ENCODE measurements at places on chromosomes 5 and 9. TPM values are rescaled to one million over a fixed set of nuclear protein-coding genes. Genes with fewer than 3 reads are reported as not detected.

GRCh38 chr9:120928483-120929228, 2.1 kb upstream of the TRAF1 start:
- peak; percentile 75 for DNase-seq

The THOC3 gene
- polyA plus RNA-seq, result 32.0 TPM

- no peak for DNase-seq
These were observed 32.9 kb downstream of the NXNL2 start for GRCh38 chr9:88567870-88568269.

DNA sequence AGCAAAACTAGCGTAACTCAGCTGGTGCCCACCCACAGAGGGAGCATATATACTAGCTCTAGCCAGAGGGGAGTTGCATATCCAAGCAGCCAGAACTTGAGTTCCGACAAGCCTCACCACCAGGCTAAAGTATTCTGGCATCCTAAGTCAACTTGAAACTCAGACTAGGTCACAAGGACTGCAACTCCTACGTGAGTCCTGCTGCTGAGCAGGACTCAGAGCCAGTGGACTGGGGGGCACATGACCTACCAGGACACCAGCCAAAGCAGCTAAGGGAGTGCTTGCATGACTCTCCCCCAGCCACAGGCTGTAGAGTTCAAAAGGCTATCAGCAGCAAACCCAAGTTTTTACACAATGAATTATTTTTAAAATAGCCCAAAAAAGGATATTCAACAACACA, 26.1 kb downstream of the SPDL1 start:
- no peak for DNase-seq

DNA sequence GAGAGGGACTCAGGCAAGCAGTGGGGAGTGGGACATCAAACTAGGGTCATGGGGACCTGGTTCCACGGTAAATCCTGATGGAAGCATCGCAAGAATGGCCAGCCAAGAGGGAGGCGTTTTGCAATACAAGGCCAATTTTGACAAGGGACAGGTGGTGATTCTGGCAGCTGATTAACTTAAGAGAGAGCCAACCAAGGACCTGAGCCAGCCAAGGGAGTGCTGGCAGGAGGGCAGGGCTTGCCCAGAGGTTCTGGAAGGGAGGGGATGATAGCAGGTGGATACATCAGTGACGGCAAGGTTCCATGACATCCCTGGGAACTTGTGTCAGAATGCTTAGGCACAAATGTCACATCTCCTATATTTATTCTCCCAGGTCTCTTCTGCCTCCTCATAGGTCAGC, 32.8 kb upstream of the PUM3 start:
- DNase-seq, result no peak

The GMCL2 gene
- not detected for polyA plus RNA-seq

- DNase-seq, result no peak
These were observed 147.8 kb downstream of the SLC24A2 start for GRCh38 chr9:19641046-19641445.

- DNase-seq, result no peak
These were observed 22.1 kb upstream of the FRMD3 start for GRCh38 chr9:83560169-83560826.

DNA sequence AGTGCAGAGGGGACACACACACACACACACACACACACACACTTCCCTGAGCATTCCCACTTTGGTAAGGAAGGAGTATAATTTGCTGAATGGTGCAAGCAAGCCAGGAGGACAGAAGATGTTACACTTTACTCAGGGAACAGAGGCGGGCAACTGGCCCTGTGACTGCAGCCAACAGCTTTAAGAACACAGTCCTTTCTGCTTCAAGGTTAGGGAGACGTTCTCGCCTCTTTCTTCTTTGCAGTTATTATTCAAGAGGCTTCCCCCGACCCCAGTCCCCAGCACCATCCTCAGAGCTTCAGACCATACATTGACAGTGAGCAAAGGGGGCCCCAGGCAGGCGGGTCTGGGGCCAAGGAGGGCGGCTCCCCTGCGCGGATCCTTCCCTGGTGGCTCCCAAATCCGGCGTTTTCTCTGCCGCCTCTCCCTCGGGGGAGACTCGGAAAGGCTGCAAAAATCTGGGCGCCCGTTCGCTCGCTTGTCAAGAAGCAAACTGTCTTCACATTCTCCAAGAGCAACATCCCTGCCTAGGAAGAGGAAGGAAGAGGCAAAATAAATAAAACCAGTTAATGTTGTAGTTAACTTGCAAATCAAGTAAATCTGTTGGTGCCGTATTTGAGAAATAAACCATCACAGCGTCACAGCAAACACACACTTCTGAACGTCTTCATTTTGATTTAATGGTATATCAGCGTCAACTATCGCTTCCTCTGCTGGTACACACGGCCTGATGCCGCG, 3.8 kb upstream of the LHX2 start:
- no peak for DNase-seq

The FOXD4L5 gene
- 0.01 TPM for polyA plus RNA-seq

- no peak for DNase-seq
These were observed 14.8 kb downstream of the IL9 start for GRCh38 chr5:135880801-135881200.

- no peak for DNase-seq
These were observed 270.2 kb downstream of the PSAT1 start for GRCh38 chr9:78566948-78567675.

The PCDHGA6 gene
- polyA plus RNA-seq, result 0.96 TPM

GRCh38 chr5:159749146-159749545, 167.1 kb upstream of the ADRA1B start:
- DNase-seq, result no peak

GRCh38 chr5:4255441-4255840, 659.8 kb downstream of the IRX1 start:
- DNase-seq, result peak; percentile 30

GRCh38 chr9:130446101-130446861, 1.5 kb downstream of the ASS1 start:
- peak; percentile 68 for DNase-seq

- no peak for DNase-seq
These were observed 315.5 kb downstream of the SLIT3 start for GRCh38 chr5:168985454-168985853.

- DNase-seq, result no peak
These were observed 105.5 kb downstream of the STRBP start for GRCh38 chr9:123162791-123163345.

The ARID3C gene
- not detected for polyA plus RNA-seq

GRCh38 chr5:172173564-172174153, 14.4 kb downstream of the STK10 start:
- DNase-seq, result no peak

DNA sequence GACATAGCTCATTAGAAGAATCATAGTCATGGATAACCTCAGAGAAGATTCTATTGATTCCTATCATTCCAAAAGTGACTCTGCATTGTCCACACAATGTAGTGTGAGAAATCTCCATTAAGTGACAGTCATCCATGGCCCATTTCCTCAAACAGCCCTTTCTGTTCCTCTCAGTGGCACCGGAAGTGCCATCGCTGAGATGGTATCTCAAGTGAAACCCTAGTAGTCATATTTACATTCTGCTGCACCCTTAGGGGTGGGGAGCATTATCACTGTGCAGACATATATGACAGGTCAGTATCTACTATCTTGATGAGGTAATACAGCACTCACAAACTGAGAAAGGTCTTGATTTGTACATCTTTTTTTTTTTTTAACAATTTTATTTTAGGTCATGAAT, 55.4 kb upstream of the MIER3 start:
- no peak for DNase-seq

- no peak for DNase-seq
These were observed 2.8 kb upstream of the TEX10 start for GRCh38 chr9:100355561-100355960.

GRCh38 chr5:52783226-52783959, 4.3 kb upstream of the ITGA1 start:
- DNase-seq, result no peak

DNA sequence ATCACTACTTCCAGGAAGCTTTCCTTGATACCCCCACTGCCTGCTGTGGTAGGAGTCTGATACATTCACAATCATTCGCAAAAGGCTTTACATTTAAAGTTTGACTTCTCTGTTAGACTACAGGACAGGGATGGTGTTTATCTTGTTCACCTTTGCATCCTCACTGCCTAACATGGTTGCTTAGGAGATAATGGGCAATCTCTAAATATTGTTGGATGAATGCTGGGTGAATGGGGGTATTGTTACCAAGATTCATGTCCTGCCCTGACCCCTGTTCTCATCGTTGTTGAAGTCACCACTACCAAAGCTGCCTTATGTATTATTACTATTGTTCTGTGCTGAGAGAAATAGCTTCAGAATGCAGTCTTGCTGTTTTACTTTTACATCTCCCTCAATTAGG, 7.7 kb upstream of the TMEFF1 start:
- DNase-seq, result no peak

The AGTPBP1 gene
- polyA plus RNA-seq, result 15.4 TPM

- DNase-seq, result no peak
These were observed 24.2 kb downstream of the IL9 start for GRCh38 chr5:135871268-135871915.

- DNase-seq, result no peak
These were observed 76.6 kb upstream of the ACTBL2 start for GRCh38 chr5:57559110-57559635.

DNA sequence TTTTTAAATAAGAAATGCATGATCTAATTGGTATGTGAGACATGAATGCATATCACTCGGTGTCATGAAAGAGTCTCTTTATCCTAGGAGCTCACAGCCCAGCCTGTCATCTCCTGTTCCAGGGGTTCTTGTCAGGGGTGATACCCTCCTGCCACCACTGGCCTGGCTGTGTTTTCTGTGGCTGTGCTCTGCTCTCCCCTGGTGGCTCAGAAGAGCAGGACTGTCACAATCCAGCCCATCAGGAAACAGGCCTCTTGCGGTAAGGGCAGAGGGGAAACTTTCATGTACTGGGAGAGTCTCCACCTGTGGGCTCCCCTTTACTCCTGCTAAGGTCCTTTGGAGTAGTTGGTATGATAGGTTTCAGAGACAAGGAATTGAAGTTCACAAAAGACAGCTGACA, 240.2 kb upstream of the GLRA1 start:
- no peak for DNase-seq

The LAMC3 gene
- 16.1 TPM for polyA plus RNA-seq

Data from lung (tissue), 17 donors.